Muscle of arm (tissue), 14 donors: ENCODE measurements at places on chromosomes 5 and 9. TPM values are rescaled to one million over a fixed set of nuclear protein-coding genes. Genes with fewer than 3 reads are reported as not detected.

GRCh38 chr5:40831346-40832210 is 3.4 kb downstream of the RPL37 start:
- DNase-seq = no peak

IGIP gene
- polyA plus RNA-seq = 4.1 TPM

GRCh38 chr5:173767574-173768266 is 120.4 kb upstream of the CPEB4 start:
- DNase-seq = no peak

GRCh38 chr9:106104887-106105286 is 410.5 kb downstream of the TMEM38B start:
- DNase-seq = no peak
